ENCODE measurements at places on chromosomes 2 and 18.
A peak's percentile ranks its signal among the peaks of the same experiment; 100 is the strongest.

DNA sequence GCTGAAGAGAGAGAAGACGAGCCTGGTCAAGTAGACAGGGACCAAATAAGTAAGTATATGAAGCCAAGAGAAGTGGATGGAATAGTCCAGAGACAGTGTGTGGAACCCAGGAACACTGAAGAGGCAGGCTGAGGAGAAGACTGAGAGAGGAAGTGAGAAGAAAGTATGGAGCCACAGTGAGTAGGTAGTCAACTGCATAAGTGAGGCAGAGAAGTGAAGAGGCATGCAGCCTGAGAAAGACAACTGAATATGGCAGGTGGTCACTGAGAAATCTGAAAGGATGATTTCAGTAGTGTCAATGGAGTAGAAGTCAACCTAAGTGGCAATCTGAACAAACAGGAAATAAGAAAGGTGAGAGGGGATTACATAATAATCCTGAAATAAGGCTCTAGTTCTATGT lies 55.4 kb downstream of the CWC22 start:
- DNase-seq: no peak

DNA sequence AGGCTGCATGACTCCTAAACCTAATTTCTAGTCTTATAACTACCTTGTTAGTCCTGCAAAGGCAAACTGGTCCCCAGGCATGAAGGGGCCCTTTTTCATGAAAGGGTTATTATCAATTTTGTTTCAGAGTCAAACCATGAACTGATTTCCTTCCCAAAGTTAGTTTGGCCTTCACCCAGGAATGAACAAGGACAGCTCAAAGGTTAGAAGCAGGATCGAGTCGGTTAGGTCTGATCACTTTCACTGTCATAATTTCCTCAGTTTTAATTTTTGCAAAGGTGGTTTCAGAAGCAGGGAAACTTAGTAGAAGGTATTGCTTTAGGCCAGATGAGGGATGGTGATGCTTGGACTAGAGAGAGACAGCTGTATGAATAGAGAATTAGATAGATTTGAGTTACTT lies 8.7 kb upstream of the ALS2 start:
- DNase-seq: no peak

GRCh38 chr18:56510108-56510507 lies 128.3 kb downstream of the TXNL1 start:
- no peak for DNase-seq

DNA sequence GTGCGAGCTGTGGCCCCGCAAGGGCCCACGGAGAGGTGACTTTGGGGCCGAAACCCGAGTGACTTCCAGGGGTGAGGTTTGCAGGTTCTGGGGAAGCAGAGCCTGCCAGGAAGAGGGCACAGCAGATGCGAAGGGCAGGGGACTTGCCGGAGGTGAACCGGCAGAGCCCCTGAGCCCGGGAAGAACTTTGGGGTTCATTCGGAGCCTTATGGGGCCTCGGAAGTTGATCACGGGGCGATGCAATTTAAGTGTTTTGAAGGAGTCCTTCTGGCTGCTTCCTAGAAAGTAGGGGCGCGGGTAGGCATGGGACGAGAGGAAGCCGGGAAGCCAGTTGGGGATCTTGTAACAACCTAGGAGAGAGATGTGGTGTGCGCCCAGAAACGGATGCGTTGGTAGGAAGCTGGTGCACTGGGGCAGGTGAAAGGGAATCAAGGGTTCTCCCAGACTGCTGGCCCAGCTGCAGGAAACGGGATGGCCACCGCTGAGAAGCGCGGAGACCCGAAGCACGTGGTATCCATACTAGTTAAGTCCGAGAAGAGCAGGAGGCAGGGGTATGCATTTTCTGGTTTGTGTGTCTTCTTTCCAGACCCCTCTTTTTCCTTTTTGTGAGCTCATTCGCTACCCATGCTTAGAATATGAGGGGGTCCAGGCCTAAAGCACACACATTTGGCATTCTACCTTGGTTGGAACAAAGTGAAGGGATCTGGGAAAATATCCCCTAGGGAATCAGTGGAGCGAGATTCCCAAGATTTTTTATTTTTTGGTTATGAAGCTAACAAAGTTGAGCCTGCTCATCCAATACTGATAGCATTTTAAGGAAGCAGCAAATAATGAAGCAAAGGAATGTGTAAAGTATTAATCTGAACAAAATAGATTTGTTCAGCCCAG lies 758 bp downstream of the SCLY start:
- peak; percentile 21 for DNase-seq

DNA sequence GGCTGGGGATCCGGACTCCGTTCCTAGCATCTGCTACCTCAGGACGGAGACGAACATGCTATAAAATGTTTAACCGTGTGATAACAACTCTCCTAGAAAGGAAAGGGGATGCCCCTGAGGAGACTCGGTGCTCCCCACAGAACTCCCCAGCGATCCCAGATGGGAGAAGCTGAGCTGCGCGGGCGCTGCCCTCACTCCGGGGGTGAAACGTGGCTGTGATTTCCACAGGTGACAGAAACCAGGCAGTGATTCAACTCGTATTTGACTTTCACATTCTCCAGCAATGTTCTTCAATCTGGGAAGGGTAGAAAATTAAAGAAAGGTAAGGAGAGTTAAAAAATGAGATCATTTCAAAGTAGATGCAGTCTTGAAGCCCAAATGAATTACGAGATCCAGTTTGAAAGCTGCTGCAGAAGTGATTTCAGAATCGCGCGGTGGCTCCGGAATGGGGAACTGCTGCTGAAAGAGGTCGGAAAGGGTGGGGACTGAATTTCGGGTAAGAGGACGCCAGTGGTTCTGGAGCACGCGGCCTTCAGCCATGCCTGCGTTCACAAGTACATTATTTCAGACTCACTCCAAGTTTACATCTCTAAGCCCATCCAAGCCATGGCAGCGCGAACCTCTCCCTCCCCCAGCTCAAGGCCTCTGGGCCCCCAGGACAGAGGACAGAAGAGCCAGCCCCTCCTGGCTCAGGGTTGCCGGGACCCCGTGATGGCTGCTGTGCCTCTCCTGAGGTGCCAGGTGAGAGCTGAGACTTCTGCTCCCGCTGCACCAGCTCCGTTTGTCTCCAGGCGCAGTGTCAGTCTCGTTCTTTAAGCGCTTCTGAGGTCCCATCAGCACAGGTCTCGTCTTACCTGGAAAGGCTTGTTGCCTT lies 39.5 kb downstream of the ADNP2 start:
- DNase-seq: no peak

GRCh38 chr2:151381266-151381665 lies 23.9 kb downstream of the TNFAIP6 start:
- no peak for DNase-seq

GRCh38 chr2:30631051-30631671 lies 176.1 kb downstream of the CAPN13 start:
- DNase-seq: peak; percentile 22

GRCh38 chr2:134234535-134234934 lies 19.3 kb upstream of the MGAT5 start:
- no peak for DNase-seq

DNA sequence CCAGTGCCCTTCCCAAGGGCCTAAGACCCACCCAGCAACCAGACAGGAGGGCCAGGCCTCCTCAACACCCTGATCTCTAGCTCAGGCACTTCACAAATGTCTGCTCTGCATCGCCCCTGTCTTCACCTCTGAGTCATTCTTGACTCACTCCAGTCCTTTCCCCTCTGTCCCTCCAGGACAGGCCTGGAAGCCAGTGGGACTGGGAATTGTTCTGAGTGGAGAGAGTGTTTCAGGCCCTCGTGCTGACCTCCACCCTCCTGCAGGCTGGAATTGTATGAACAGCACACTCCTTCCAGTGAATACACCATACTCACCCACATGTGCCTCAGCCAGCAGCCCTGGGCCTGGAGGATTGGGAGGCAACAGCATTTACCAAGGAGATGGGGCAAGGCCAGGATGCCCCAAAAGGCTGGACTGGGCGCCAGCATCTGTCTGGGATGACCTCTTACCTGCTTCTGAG lies 304.2 kb downstream of the CYP26B1 start:
- DNase-seq: no peak

- no peak for DNase-seq
Observed at GRCh38 chr18:1018181-1018681, 113.6 kb downstream of the ADCYAP1 start.

All from CD4-positive, alpha-beta T cell treated with Interleukin-4 for 1 hour (primary cell).